ENCODE measurements at places on chromosomes 1 and 21. TPM values are rescaled to one million over a fixed set of nuclear protein-coding genes. Genes with fewer than 3 reads are reported as not detected.

TRIM17 gene
- 6.1 TPM for total RNA-seq

PMVK gene
- total RNA-seq: 9.7 TPM

FCAMR gene
- total RNA-seq: not detected

ETV3L gene
- not detected for total RNA-seq

TCHH gene
- 0.07 TPM for total RNA-seq

ZNF692 gene
- total RNA-seq: 20.4 TPM

MFAP2 gene
- 64.0 TPM for total RNA-seq

SYNC gene
- 2.7 TPM for total RNA-seq

PLEKHN1 gene
- 13.2 TPM for total RNA-seq

UBXN10 gene
- 0.96 TPM for total RNA-seq

RNU1-4 gene
- total RNA-seq: under 0.01 TPM

CELA2A gene
- not detected for total RNA-seq

IL20 gene
- not detected for total RNA-seq

LRRC53 gene
- not detected for total RNA-seq

PCNT gene
- 21.6 TPM for total RNA-seq

TMEM269 gene
- total RNA-seq: 0.04 TPM

GJB3 gene
- 29.7 TPM for total RNA-seq

ZBTB8A gene
- total RNA-seq: 9.0 TPM

GJB4 gene
- 0.89 TPM for total RNA-seq

CD164L2 gene
- 0.29 TPM for total RNA-seq

OLFML3 gene
- 0.17 TPM for total RNA-seq

COL6A2 gene
- 373 TPM for total RNA-seq

ACTL8 gene
- total RNA-seq: 0.17 TPM

LCE2A gene
- total RNA-seq: not detected

CAMK1G gene
- total RNA-seq: 0.21 TPM

NDUFS2 gene
- total RNA-seq: 92.4 TPM

PBX1 gene
- 6.8 TPM for total RNA-seq

MASP2 gene
- not detected for total RNA-seq

OR14K1 gene
- total RNA-seq: not detected

ZNF593OS gene
- not detected for total RNA-seq

GUCA2B gene
- total RNA-seq: not detected

DMBX1 gene
- not detected for total RNA-seq

PLEKHG5 gene
- total RNA-seq: 24.3 TPM

SEMA6C gene
- 9.9 TPM for total RNA-seq

MANEAL gene
- 8.7 TPM for total RNA-seq

PGLYRP4 gene
- total RNA-seq: 0.07 TPM

CDC73 gene
- 20.1 TPM for total RNA-seq

EFNA4 gene
- 19.9 TPM for total RNA-seq

UBE2U gene
- not detected for total RNA-seq

HENMT1 gene
- total RNA-seq: 6.6 TPM

LCE1D gene
- not detected for total RNA-seq
